BJ (cell line): ENCODE measurements at places on chromosomes 13 and 19.

DNA sequence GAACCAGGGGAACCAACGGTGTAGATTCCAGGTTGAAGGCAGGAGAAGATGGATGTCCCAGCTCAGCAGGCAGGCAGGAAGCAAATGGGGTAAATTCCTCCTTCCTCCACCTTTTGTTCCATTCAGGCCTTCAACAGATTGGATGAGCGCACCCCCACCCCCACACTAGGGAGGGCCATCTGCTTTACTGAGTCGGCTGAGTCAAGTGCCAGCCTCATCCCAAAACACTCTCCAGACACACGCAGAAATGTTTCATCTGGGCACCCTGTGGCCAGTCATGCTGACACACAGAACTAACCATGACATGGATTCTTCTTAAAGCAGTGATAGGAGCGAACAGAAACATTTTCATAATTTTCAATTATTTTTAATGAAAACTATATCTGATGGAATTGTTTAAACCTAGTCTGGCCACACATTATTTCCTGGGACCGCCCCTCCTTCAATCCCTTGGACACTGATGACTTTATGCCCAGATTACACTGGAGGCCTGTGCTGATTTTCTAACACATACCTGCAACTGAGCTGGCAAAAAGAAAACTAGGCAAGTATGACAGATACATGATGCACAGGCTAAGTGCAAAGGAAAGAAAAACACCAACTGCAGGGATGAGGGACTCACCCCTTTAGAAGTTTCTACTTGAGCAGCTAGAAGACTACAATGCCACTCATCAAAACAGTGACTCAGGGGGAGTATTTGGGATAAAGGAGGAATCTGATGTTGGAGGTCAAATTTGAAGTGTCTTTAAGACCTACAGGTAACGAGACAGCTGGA lies 154.2 kb downstream of the TNFRSF19 start:
- DNase-seq = no peak

DNA sequence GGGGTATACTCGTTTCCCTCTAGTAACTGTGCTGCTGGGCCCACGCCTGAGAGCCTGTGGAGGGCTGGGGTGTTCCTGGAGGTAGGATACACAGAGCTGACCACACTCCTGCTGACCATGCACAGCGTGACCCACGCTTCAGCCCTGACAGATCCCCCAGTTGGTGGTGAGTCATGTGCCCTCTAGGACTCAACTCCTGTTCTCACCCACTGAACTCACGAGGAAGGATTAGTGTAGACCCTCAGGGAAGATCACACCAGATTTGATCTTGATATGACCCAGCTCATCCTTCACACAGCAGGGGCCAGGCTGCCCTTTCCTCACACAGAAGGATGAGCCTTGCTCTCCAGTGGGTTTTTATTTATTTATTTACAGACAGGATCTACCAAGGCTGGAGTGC lies 13.3 kb upstream of the ACP7 start:
- DNase-seq = no peak

DNA sequence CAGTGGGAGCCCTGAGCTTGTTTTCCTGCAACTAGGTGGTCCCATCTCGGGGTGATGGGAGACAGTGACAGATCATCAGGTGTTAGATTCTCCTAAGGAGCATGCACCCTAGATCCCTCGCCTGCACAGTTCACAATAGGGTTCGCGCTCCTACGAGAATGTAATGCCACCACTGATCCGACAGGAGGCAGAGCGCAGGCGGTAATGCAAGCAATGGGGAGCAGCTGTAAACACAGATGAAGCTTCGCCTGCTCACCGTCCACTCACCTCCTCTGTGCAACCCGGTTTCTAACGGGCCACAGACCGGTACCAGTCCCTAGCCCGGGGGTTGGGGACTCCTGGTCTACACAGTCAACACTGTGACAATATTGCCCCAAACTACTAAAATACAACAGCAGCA lies 38.8 kb downstream of the CARD8 start:
- DNase-seq = no peak

DNA sequence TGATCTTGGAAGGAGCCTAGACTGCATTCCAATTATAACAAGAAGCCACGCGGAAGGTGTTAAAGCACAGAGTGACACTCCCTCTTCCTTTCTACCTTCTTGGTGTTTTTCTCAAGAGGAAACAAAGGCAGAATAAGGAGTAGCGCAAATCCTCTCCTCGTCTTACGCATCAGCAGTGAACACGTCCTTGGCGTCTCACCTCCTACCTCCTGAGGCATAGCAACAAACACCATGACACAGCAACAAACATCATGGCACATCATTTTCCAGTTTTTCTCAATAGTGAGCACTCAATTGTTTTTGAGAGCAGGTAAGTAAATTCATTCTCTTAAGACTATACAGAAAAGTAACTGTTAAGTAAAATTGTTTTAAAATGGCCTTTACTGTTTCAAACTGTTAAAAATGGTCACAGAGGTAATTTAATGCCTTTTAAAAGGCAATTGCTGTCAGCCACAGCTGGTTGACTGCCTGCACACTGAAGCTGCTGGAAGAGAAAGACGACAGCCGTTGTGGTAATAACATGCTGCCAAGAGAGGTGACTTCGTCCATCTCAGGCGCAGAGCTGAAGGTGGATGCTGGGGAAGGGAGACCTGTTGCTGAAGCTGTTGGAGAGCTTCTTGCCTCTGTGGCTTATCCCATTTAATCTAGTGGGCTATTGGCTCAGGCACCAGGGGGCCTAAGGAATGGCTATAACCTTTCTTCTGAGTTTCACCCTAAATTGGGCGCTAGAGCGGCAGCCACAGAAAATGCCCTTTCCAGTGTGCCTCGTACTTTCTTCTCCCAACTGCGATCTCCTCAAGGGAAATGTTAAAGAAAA lies 703.7 kb downstream of the UQCRFS1 start:
- no peak for DNase-seq

DNA sequence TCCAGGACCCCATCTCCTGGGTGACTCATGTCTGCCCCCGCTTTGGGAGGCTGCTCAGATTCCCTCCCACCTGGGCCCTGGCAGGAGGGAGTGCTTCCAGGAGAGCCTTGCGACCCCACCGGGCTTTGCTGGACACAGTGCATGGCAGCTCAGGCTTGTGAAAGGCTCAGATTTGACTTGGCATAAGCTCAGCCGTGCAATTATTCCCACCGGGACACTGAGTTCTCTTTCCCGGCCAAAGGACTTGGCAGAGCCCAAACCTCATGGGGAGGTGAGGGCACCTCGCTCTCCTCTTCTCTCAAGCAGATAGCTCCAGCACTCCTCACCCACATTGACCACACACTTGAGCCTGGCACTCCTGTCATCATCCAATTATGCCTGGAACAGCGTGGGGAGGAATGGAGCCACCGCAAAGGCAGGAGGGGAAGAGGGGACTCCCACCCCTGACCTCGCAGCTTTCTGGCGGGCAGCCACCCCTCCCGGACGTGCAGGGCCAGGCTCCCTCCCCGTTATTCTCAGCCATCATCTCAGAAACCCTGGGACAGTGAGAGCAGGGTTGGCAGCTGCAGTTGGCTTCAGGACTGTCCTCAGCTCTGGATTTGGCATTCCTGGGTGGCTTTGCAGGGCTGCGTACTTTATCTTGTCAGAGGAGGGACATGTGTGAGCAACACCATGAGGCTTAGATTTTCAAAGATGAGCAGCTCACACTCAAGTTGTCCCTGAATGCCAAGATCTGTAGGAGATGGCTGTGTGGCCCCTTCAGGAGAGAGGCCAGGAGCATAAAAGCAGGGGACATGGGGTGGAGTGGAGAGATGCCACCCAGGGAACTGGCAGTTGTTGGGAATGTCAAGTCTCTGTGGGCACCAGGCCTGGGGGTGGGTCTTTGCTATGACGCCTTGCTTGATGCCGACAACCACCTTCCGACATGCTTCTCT lies 306.2 kb downstream of the TEX29 start:
- no peak for DNase-seq

DNA sequence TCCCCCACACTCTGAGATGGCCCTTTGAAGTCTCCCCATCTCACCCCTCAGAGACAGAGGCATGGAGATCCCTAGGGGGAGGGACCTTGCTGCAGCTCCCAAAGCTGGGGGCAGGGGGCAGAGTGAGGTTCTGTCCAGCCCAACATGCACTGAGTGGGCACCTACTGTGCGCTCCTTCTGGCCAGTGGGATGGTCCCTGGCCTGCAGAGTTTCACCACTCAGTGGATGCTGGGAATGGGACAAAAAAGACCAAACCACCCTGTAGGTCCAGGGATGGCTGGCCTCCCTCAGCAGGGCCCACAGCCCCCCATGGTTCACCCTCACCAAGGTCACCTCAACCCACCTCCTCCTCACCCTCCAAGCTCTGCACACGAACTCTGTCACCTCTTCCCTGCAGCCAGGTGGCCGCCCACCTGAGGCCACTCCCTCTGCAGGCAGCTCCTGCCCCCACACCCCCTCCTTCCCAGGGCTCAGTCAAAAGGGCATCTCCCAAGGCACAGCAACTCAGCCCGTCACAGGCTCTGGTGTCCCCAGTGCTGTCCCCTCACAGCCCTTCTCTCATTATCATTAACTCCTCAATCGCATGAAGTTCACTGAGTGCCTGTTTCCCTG lies 16.1 kb downstream of the CEACAM21 start:
- no peak for DNase-seq

- DNase-seq = no peak
Measured at GRCh38 chr19:34135054-34135800, 37.1 kb upstream of the LSM14A start.

GRCh38 chr19:51816711-51817110 lies 21.8 kb downstream of the FPR3 start:
- DNase-seq = no peak

DNA sequence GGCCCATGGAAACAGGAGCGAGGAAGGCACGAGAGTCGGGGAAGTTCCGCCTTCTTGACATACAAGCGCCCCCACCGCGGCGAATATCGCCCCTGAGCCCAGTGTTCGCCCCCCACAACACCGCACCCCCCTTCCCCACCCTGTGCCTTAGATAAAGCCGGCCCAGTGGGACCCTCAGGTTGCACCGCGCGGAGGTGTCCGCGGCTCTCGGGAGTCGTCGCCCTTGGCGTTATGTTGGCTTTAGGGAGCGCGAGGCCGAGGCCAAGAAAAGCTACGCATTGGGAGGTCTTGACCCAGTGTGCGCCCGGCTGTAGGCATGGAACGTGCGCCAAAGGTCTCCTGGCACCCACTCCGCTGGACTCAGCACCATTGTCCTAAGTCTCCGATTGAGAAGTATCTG lies 603 bp upstream of the ZNF132 start:
- no peak for DNase-seq

DNA sequence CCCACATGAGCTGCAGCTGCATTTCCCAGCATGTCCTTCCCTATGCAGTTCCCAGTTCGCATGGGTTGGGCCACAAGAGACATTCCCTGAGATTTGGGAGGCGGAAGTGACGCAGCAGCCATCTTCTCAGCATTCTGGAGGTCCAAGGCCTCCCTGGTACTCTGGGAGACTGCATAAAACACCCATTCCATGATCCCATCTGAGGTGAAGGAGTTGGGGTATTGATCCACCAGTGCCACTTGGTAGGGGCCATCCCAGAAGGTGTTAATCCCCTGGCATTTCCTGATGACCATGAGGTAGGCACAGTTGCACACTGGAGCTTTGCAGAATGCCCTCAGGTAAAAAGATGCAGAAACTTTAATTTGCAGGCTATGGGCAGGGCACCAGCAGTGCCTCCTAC lies 25.4 kb downstream of the POP4 start:
- DNase-seq = no peak

DNA sequence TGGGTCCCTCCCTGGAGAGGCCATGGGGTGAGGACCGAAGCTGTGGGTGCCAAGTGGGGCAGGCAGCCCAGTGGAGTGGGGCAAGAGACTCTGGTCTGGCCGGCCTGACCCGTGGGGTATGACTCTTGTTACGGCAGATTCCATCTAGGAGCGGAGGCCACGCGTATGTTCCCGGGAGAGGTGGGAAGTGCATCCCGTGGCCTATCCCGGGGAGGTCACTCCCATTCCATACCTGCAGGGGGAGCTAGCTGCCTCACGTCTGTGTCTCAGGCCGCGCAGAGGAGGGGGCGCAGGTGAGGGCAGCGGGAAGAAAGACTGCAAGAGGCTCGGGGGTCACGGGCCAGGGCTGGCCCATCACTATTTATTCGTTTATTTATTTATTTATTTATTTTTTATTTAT lies 4.9 kb downstream of the CSNK1G2 start:
- DNase-seq = no peak

GRCh38 chr13:111852725-111853518 lies 214.0 kb upstream of the SOX1 start:
- DNase-seq = no peak

DNA sequence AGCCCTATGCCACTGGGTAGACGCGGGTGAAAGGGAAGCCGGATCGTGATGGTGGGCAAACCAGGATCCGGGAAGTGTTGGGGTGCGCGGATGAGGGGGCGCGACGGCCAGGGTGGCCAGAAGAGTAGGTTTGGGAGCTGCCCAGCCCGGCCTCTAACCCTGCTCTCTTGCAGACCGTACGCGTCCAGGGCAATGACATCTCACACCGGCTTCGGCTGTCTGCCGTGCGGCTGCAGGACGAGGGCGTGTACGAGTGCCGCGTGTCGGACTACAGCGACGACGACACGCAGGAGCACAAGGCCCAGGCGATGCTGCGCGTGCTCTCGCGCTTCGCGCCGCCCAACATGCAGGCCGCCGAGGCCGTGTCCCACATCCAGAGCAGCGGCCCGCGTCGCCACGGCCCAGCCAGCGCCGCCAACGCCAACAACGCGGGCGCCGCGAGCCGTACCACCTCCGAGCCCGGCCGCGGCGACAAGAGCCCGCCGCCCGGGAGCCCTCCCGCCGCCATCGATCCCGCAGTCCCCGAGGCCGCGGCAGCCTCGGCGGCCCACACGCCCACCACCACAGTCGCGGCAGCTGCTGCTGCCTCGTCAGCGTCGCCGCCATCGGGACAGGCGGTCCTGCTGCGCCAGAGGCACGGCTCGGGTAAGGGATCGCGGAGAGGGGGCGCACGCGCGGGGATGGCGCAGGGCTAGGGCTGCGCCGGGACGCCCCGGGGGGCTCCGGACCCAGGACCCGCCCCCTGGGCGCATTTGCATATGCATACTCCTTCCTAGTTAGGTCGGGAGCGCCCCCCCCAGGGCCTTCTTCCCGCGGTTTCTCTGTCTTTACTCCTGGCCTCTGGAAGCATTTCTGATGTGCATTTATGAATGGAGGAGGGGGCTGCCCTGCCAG lies 4.1 kb downstream of the VSTM2B start:
- no peak for DNase-seq

GRCh38 chr13:102609696-102610095 lies 12.9 kb downstream of the TPP2 start:
- no peak for DNase-seq

DNA sequence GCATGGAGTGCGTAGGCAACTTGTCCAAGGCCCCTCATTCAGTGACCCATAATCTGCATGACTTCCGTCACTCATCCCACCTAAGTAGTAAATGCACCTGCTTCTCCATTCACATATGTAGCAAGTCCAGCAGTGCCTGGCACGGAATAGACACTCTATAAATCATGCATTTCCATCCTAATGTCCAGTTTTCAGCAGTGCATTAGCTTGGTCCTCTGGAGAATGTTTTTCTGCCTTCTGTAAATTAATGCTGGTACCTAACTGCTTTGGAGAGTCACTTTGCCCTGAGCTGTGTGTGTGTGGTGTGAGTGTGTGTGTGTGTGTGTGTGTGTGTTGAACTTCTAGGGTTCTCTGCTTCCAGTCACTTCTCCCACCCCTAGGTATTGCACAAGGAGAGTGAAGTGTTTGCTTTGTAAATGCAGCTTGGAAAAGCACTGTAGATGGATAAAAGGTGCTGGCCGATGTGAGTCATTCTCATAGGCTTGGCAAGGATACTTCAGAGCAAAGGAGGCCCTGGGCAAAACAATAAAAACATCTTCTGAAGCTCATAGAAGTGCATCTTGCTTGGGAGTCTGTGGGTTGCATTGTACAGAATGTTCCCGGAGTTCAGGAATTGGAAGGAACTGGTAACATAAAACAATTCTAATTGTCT lies 181.8 kb downstream of the KATNAL1 start:
- DNase-seq = peak; percentile 84
